ENCODE measurements at places on chromosomes 12 and 14.

DNA sequence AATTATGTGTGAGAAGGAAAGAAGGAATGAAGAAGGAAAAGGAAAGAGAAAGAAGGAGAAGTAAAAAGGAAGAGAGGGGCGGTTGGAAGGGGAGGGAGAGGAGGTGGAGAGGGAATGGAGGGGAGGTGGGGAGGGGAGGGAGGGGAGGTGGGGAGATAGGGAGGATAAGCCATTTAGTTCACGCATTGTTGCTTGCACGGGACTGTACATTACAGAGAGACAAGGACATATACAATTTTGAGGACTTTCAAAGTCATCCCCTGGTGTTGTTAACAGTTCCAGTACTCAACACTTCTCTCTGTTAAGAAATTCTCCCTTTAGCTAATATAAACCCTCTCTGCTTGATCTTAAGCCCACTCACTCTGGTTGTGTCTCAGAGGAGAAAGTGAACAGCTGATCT lies 312.5 kb downstream of the GRIN2B start:
- no peaks in the 10 kb centered on the region for H3K36me3 ChIP-seq
- no peak overlapping the region for H3K27ac ChIP-seq
- no peaks in the 10 kb centered on the region for H3K27me3 ChIP-seq

GRCh38 chr14:27049701-27050100 lies 451.9 kb upstream of the NOVA1 start:
- no peaks in the 10 kb centered on the region for H3K36me3 ChIP-seq
- DNase-seq, result no peak
- H3K27me3 ChIP-seq, result no peaks in the 10 kb centered on the region
- no peak overlapping the region for H3K4me3 ChIP-seq

DNA sequence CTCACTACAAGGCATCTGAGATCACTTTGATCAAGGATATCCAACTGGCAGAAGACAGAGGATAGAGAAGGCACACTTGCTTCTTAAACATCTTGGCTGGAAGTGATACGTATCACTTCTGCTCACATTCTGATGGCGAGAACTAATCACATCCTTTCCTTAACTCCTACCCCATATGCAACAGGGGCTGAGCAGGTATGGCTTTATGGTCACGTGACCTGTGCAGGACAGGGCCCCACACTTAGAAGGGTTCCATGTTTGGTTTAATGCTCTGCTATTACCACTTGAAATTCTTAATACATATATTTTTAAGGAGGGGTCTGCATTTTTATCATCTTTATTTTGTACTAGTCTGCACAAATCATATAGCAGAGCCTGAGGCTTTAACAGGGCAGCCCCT lies 177.3 kb downstream of the SLC15A5 start:
- H3K27me3 ChIP-seq, result no peaks in the 10 kb centered on the region
- no peak overlapping the region for H3K4me3 ChIP-seq
- H3K36me3 ChIP-seq, result no peaks in the 10 kb centered on the region

DNA sequence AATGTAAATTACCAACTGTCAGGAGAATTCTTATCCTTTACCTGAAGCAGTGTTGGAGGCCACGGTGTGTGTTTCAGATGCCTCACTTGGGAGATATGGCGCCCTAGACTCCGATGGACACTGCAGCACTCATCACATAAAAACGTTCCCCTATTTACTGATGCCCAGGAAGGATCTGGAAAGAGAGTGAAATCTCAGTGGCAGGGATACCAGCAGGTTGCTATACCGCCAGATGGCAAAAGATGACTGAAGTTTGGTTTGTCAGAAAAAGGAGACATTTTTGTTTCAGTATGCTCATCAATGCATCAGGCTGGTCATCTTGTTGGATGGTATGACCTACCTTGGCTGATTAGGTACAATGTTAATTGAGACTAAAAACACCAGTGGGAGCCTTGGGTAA lies 4.6 kb downstream of the GIT2 start:
- no peak overlapping the region for H3K27ac ChIP-seq
- no peaks in the 10 kb centered on the region for H3K27me3 ChIP-seq
- peaks cover 4% of the 10 kb centered on the region for H3K4me1 ChIP-seq
- no peak for DNase-seq
- H3K36me3 ChIP-seq, result peaks cover 47% of the 10 kb centered on the region

DNA sequence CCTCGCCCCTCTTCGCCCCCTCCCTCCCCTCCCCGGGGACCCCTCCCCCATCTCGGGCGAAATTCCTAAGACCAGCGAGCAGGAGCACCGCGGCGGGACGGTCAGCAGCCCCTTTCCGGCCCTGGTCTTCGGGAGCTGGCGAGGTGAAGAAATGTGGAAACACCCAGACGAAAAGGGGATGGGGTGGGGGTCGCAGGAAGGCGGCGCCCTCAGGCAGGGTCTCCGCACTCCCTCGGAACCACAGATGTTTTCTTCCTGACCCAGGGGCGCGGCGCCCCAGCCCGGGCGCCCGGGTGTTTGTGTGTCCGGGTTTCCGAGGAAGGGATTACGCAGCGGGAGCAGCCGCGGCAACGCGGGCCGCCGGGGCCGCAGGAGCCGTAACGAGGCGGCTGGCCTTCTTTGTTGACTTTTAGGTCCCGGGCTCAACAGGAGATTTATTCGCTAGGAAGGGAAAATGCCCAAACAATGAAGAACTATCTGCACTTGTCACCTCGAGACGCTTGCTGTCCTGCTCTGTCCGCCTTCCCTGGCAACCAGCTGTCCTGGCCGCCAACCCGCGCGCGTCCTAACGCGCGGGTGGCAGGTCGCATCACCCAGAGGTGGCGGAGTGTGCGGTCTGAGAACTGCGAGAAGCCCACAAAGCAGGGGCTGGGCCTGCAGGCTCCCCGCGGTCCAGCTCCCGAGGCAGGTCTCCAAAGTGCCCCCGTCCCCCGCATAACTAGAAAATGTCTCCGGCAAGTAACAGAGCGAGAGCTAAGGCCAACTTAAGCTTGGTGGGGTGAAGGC lies 7.0 kb downstream of the FOXA1 start:
- H3K4me3 ChIP-seq, result peak overlapping the region; percentile 56
- H3K27me3 ChIP-seq, result peaks cover 32% of the 10 kb centered on the region
- H3K36me3 ChIP-seq, result no peaks in the 10 kb centered on the region
- DNase-seq, result no peak

- no peak overlapping the region for H3K4me3 ChIP-seq
- DNase-seq, result peak; percentile 6
- H3K27me3 ChIP-seq, result no peaks in the 10 kb centered on the region
- no peaks in the 10 kb centered on the region for H3K4me1 ChIP-seq
- no peaks in the 10 kb centered on the region for H3K36me3 ChIP-seq
- no peak overlapping the region for H3K27ac ChIP-seq
These were observed 708.0 kb downstream of the BCL11B start for GRCh38 chr14:98564006-98564405.

GRCh38 chr14:38212111-38212510 lies 4.4 kb downstream of the SSTR1 start:
- H3K27me3 ChIP-seq, result peaks cover 49% of the 10 kb centered on the region
- no peaks in the 10 kb centered on the region for H3K36me3 ChIP-seq
- no peak overlapping the region for H3K27ac ChIP-seq

GRCh38 chr12:78871566-78871965 lies 7.0 kb downstream of the SYT1 start:
- no peak for DNase-seq
- no peak overlapping the region for H3K4me3 ChIP-seq
- no peaks in the 10 kb centered on the region for H3K27me3 ChIP-seq
- peaks cover 5% of the 10 kb centered on the region for H3K4me1 ChIP-seq
- no peaks in the 10 kb centered on the region for H3K36me3 ChIP-seq
- no peak overlapping the region for H3K27ac ChIP-seq

DNA sequence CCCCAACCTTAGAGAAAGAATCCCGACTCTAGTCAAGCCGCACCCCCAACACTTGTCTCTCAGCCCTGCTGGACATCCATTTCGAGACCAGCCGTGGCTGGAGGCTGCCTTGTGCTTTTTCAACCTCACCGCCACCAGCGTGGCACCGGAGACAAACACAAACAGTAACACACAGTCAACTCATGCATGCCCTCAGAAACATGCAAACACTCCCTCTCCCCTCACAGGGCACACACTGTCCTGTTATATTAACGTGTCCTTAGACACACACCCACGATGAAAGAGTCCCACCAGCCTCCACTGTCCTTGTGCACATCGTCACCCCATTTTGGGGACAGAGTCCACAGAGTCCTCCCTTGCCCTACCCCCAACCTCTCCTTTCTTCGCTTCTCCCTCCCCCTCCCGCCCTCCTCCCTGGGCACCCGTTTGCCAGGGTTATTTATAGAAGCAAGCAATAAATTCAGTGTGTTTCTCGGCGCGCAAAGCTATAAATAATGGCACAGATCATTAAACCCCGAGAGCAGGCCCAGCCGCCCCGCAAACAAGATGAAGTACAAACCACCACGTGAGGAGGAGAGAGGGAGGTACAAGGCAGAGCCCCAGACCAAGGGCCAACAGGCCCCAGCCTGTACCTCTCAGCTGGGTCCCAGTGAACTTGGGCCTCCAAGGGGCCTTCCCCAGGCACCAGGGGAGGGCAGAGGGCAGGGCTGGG lies 27.9 kb downstream of the SMUG1 start:
- no peak overlapping the region for H3K27ac ChIP-seq
- H3K36me3 ChIP-seq, result no peaks in the 10 kb centered on the region
- H3K4me3 ChIP-seq, result no peak overlapping the region
- H3K27me3 ChIP-seq, result no peaks in the 10 kb centered on the region
- H3K4me1 ChIP-seq, result peaks cover 11% of the 10 kb centered on the region
- no peak for DNase-seq

DNA sequence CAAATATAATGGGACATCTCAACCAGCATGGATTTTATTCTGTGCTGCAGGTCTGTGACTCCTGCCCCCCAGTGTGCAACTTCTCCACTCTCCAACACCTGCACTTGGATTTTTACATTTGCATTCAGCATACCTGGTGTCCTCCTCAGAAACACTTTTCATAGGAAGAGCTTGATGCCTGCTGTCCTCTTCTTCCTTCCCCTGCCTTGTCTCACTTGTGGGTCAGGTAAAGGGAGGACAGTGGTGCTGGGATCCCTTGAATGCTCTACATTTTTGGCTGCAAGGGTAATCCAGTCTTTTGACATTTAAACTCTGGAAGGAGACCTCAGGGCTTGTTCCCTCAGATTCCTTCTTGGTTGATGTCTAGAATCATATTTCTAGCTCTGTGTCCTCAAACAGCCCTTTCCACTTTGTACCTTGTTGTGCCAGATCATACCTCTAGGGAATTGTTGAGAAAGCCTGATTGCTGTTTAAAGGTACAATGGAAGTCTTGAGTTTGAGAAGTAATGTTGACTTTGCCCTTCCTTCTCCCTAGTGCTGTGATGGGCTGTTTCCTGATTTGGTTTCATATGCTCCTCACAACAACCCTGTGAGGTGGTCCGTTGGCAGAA lies 12.6 kb downstream of the UBE3B start:
- no peaks in the 10 kb centered on the region for H3K4me1 ChIP-seq
- no peaks in the 10 kb centered on the region for H3K27me3 ChIP-seq
- peaks cover 99% of the 10 kb centered on the region for H3K36me3 ChIP-seq
- no peak for DNase-seq
- no peak overlapping the region for H3K27ac ChIP-seq

DNA sequence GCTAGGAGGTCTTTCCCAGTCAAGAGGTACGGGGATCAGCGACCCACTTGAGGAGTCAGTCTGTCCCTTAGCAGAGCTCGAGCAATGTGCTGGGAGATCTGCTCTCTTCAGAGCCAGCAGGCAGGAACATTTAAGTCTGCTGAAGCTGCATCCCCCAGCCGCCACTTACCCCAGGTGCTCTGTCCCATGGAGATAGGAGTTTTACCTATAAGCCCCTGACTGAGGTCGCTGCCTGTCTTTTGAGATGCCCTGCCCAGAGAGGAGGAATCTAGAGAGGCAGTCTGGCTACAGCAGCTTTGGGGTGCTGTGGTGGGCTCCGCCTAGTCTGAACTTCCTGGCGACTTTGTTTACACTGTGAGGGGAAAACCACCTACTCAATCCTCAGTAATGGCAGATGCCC lies 874.9 kb upstream of the FLRT2 start:
- no peak for DNase-seq
- no peaks in the 10 kb centered on the region for H3K27me3 ChIP-seq
- no peaks in the 10 kb centered on the region for H3K4me1 ChIP-seq

DNA sequence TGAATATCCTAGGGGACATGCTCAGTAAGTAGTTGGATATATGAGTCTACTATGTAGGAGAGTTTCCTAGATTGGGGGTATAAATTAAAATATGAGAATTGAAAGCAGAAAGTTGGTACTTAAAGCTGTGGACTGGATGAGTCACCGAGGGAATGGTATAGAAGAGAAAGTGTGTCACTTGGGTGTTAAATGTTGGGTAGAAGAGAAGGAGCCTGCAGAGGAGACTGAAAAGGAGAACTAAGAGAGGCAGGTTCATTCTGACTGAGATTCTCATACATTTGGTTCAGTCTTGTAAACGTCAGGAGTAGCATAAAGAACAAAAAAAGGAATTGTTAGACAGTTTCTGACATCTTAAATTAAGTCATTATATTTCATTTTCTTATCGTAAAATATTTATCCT lies 19.9 kb downstream of the LRRC9 start:
- H3K27ac ChIP-seq, result no peak overlapping the region
- DNase-seq, result no peak
- no peaks in the 10 kb centered on the region for H3K36me3 ChIP-seq
- H3K4me3 ChIP-seq, result no peak overlapping the region
- no peaks in the 10 kb centered on the region for H3K4me1 ChIP-seq

DNA sequence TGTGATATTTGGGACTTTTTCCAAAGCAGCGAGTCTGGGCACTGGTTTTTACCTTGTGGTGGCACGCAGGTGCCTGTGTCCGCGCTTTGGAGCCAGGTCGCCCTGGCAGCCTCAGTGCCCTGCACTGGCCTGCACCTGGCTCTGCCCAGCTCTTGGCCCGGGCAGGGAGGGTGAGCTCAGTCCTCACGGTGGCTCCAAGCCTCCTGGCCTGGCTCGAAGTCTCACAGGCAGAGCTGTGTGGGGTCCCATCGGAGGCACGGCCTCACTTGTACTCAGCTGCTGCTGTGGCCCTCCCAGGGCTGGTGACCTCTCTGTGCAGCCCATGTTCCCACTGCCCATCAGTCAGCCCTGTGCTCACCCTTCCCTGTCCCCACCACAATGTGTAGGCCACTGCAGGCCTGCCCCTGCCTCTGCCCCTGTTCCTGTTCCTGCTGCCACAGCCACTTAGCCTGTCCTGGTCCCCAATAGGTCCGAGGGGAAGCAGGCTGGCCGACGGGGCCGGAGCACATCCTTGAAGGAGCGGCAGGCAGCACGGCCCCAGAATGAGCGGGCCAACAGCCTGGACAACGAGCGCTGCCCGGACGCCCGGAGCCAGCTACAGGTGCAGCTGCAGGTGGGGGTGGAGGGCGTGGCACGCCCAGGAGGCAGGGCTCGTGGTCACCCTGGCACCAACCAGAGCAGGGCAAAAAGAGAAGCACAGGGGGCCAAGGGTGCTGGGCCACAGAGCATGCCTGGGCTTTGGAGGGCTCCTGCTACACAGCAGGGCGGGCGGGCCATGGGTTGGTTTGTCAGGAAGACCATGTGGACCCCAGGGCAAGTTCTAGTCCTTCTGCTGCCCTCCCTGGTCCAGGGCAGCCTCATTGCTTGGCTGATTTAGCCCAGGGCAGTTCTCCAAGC lies 16.6 kb upstream of the TEX22 start:
- no peak overlapping the region for H3K27ac ChIP-seq
- no peaks in the 10 kb centered on the region for H3K4me1 ChIP-seq

- no peaks in the 10 kb centered on the region for H3K4me1 ChIP-seq
- H3K4me3 ChIP-seq, result no peak overlapping the region
- H3K27ac ChIP-seq, result no peak overlapping the region
- H3K27me3 ChIP-seq, result no peaks in the 10 kb centered on the region
- no peaks in the 10 kb centered on the region for H3K36me3 ChIP-seq
- DNase-seq, result no peak
These were observed 111.7 kb downstream of the EFCAB11 start for GRCh38 chr14:89842837-89843236.
